B cell (primary cell): ENCODE measurements at places on chromosomes 3 and 15.

GRCh38 chr3:183775781-183776180, 49.6 kb downstream of the MAP6D1 start:
- no peak for DNase-seq

- no peak for DNase-seq
These were observed 515.6 kb upstream of the SGO1 start for GRCh38 chr3:20701641-20702040.

DNA sequence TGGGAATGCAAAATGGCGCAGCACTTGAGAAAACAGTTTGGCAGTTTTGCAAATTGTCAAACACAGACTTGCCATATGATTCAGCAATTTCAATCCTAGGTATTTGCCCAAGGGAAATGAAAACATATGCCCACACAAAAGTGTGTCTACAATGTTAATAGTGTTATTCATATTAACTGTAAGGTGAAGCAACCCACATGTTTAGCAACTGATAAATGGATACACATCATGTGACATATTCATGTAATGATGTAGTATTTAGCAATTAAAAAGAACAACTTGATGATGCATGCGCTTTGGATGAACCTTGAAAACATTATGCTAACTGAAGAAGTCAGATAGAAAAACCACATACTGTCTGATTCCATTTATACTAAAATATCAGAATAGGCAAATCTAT, 539.0 kb upstream of the PPP2R3A start:
- no peak for DNase-seq

GRCh38 chr3:177968891-177969290, 567.3 kb upstream of the KCNMB2 start:
- DNase-seq: no peak

- DNase-seq: no peak
These were observed 14.4 kb downstream of the RRP9 start for GRCh38 chr3:51927061-51927977.
